ENCODE measurements at places on chromosomes 4 and X.

- no peak for DNase-seq
Measured at GRCh38 chrX:54540289-54540688, 10.3 kb downstream of the GNL3L start.

- no peak for DNase-seq
Measured at GRCh38 chr4:122542411-122543236, 78.2 kb downstream of the IL21 start.

GRCh38 chr4:41095192-41095872 is 119.0 kb downstream of the APBB2 start:
- no peak for DNase-seq

DNA sequence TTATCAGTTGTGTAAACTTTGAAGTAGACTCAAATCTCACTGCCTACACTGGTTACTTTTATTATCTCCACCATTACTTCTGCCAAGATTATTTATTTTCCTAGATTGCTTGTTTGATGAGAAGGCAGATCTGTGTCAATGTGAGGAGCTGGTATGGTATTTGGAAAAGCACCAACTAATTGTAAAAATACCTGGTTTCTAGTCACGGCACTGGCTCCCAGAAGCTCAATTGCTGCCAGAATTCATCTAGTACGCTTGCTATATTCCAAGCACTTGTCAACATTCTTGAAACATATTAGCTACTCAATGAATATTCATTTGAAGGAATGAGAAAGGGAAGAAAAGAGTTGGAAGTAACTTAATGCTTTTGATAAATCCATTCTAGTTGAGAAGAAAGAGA is 1376.8 kb upstream of the ADGRL3 start:
- no peak for DNase-seq

- no peak for DNase-seq
Measured at GRCh38 chrX:265502-265901, 15.7 kb upstream of the PLCXD1 start.

GRCh38 chr4:124684301-124684700 is 28.2 kb downstream of the ANKRD50 start:
- DNase-seq: no peak

DNA sequence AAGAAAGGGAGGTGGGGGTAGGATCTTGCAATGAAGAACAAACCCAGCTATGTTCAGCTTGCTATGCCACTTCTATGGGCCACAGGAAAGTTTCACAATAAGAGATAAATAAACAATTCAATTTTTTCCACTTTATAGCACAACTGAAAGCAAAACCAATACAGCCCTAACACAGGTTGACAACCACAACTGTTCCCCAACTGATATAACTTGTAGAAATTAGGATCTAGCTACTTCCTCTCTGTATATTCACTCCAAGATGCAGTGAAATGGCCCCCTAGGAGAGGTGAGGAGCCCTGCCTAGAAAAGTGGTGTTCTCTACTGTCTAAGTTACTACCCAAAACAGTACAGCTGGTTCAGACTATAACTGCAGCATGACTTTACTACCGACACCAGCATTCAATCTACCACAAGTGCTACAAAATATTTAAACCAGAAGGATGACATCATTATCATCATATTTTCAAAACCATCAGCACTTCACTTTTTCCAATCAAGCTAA is 77.0 kb downstream of the FBXW7 start:
- no peak for DNase-seq

- DNase-seq: no peak
Measured at GRCh38 chr4:87035881-87036509, 101.2 kb downstream of the AFF1 start.

- DNase-seq: peak; percentile 9
Measured at GRCh38 chr4:145541346-145541745, 59.7 kb downstream of the SMAD1 start.

GRCh38 chr4:23091711-23092110 is 399.0 kb downstream of the GBA3 start:
- DNase-seq: no peak

DNA sequence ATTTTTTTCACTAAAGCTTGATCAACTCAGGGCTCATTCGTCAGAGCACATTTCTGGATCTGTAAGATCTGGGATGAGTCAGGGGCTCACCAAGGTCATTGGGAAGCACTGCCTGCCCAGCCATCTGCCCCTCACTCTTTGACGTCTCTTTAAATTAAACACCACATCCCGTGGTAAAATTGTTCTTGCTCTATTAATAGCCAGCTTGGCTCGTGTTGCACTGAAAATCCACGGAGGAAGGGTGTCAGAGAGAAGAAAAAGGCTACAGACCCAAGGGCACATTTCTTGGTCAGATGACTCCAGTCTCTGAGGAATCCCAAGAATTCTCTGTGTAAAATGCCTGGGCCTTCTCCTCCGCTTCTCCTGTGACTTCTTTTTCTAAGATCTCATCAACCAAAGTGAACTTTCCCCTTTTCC is 45.7 kb upstream of the GATB start:
- no peak for DNase-seq

DNA sequence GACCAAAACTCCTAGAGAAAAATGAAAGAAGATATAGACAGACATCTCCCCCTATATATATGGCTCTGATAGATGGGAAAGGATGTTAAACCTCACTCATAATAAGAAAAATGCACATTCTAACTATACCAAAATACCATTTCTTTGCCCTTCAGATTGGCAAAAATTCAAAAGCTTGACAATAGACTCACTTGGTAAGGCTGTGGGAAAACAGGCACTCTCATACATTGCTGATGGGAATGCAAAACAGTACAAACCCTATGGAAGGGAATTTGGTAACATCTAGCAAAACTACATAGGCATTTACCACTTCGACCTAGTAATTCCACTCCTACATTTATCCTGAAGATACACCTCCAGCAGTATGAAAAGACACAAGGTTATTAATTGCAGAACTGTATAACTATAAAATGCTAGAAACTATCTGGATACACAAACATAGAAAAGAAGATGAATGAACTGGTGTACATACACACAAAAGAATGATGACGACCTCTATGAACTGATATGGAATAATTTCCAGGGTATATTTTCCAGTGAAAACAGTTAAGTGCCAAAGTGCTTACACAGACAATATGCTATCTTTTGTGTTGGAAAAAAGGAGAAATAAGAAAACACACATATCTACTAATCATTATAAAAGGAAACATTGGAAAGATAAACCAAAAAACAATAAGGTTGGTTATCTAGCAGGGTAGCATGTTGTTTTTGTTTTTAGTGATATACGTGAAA is 48.5 kb downstream of the WDFY3 start:
- DNase-seq: no peak

DNA sequence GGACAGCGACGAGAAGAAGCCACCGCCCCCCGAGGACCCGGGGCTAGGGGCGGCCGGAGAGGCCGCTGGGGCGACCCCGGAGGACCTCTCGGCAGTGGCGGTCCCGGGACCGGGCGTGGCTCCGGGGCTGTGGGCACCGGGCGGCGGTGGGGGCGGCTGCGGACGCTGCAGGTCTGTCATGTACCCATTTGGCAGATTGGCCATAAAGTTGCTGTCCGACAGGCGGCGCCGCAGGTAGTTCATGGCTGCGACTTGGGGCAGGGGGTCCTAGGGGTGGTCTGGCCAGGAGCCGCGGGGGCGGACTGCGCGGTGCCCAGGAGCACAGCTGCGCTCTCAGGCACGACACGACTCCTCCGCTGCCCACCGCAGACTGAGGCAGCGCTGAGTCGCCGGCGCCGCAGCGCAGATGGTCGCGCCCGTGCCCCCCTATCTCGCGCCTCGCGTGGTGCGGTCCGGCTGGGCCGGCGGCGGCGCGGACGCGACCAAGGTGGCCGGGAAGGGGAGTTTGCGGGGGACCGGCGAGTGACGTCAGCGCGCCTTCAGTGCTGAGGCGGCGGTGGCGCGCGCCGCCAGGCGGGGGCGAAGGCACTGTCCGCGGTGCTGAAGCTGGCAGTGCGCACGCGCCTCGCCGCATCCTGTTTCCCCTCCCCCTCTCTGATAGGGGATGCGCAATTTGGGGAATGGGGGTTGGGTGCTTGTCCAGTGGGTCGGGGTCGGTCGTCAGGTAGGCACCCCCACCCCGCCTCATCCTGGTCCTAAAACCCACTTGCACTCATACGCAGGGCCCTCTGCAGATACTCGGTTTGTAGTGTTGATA is at the start of gene SYN1:
TSS of gene SYN1 (minus strand) at position 372 of the 817 bp plus-strand sequence. CDS start at position 243, 129 bp downstream.
- peak; percentile 63 for DNase-seq

DNA sequence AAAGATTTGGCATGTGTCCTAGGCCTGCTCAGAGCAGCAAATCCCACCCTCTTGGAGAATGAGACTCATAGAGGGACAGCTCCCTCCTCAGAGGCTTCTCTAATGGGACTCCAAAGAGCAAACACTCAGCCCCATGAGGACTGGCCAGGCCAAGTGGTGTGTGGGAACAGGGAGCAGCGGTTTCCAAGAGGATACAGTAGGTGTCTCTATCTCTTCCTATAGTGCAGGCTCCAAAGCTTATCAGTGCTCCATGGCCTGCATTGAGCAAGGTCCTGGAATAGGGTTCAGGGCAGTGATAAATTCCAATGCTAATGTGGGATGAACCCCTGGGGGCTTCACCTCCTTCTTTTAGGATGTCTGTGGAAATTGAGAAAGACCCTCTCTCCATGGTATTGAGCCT is 15.7 kb upstream of the MAGEA10 start:
- DNase-seq: no peak

DNA sequence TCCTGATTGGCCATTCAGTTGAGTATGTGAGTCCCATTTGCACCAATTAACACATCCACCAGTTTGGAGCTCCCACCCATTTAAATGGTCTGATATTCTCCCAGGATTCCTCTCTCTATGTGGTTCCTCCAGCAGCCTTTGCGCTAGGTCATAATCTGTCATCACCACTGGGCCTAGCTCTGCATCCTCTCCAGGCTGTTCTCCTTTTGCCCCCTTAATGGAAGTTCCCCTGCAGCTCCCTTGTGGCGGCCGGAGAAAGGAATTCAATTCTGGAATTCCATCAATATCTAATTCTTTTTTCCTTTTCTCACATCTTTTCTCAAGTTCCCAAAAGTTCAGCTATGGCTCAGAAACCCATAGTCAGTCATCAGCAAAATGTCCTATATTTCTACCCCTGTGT is 2184.4 kb upstream of the AGA start:
- no peak for DNase-seq
